Cortex of kidney (tissue), 1 donor: ENCODE measurements at places on chromosomes 6 and 20.

DNA sequence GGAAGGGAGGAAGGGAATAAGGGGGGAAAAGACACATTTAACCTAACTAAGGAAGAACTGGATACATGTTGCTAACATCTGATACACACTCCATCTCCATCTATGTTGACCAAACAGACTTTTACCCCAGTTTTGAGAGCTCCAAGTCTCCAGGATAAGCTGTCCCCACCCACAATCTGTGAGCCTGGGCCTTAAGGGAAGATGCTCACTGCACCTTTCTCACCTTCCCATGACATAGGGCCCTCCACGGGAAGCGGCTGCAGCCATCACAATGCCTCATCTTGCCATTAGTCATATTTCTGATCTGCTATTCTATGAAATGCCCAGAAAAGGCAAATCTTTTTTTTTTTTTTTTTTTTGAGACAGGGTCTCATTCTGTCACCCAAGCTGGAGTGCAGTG is 126.6 kb upstream of the SALL4 start:
- no peak for DNase-seq

- DNase-seq: no peak
Observed at GRCh38 chr6:21915707-21916260, 322.2 kb downstream of the SOX4 start.

GRCh38 chr20:33828326-33828844 is 17.2 kb downstream of the CHMP4B start:
- no peak for DNase-seq

GRCh38 chr20:35742741-35743523 is 872 bp upstream of the RBM39 start:
- no peak for DNase-seq

- no peak for DNase-seq
Observed at GRCh38 chr6:75563032-75563431, 38.6 kb upstream of the SENP6 start.
